Panc1 (cell line): ENCODE measurements at places on chromosomes 4 and X. TPM values are rescaled to one million over a fixed set of nuclear protein-coding genes. Genes with fewer than 3 reads are reported as not detected.

DNA sequence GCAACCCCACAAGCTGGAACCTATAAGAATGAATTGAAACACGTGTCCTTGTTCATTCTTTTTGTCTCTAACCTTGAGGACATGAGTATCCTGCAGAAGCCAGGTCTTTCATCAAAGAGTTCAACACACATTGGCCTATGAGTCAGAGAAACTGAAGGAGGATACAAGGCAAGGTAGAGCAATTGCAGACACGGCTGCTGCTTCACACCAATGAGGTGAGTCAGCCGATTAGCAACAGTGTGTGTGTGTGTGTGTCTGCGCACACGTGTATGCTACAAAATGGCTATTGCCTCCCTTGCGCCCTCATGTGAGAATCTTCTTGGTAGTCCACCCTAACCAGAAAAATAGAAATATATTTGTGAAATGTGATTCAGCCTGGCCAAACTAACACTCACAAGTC is 1477.7 kb upstream of the IGFBP7 start:
- DNase-seq = no peak

Gene ADGRL3
- 0.23 TPM for total RNA-seq

DNA sequence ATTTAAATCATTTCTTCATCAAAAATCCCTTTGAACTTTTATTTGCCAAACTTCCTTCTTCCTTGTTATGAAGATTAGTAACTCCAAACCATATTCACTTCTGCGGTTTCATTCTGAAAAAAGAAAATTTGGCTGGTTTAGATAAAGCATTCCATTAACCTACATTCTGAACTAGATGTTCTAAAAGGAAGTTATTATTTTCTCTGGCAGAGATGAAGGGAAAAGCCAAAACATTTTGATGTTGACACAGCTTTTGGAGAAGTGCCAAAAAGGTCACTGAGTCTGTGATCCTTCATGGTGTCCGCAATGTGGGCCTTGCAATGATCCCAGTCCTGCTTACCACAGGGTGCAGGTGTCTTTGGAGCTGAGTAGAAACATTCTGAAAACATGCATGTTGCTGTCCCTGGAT is 36.0 kb downstream of the CXCL8 start:
- peak; percentile 2 for DNase-seq

DNA sequence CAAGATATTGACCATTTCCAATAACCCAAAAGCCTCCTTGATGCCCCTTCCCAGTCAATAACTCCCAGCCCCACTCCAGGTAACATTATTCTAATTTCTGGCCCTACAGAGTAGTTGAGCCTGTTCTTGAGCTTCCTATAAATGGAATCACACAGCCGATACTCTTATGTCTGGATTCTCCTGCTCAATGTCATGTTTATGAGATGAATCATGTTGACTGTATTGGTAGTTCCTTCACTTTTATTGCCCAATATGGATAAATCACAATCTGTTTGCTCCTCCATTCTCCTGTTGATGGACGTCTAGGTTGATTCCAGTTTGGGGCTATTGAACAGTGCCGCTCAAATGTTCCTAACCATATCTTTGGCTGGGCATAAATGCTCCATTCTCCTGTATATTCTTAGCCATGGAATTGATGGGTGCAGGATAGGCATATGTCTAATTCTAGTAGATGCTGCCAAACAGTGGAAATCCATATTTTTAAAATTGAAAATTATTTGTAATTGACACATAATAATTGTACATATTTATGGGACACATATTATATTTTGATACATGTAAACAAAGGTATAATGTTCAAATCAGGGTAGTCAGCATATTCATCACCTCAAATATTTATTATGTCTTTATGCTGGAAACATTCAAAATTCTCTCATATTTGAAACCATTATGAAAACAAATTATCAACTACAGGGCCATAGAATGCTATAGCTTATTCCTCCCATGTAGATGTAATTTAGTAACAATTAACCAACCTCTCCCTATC is 40.5 kb upstream of the SLC2A9 start:
- no peak for DNase-seq

- DNase-seq = no peak
These were observed 263.2 kb downstream of the DHX15 start for GRCh38 chr4:24321131-24321530.

Gene CFAP99
- 0.33 TPM for total RNA-seq

- DNase-seq = no peak
These were observed 122.9 kb downstream of the RS1 start for GRCh38 chrX:18548996-18549395.

DNA sequence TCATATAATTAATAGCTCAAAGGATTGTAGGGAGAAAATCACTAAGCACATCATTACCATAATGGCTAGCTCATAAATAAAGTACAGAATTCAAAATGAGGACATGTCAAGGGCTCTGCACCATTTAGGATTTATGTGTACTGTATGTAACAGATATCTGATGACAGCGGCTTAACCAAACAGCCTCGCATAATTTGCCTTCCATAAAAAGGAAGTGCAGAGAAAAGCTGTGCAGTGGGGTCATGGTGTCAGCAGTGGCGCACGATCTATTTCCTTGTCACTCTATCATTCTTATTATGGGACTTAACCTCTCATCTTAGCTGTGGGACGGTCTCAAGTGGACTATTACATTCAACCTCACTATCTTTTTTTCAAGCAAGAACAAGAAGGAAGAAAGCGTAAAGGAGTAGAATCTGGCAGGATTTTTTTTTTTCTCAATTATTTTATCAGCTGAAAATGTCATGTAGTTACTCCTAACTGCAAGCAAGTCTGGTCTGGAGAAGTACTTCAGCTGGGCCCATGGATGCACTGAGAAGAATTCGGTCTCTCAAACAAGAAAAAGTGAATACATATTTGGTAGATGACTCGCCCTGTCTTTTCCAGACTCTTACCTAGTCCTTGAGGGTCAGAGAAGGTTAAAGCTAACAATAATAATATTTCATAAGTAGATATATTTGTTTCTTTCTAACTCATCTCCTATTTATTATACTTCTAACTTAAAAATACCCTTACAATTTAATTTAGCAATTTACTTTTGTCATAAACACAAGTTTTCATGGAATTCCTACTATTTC is 94.6 kb downstream of the COX18 start:
- DNase-seq = no peak

DNA sequence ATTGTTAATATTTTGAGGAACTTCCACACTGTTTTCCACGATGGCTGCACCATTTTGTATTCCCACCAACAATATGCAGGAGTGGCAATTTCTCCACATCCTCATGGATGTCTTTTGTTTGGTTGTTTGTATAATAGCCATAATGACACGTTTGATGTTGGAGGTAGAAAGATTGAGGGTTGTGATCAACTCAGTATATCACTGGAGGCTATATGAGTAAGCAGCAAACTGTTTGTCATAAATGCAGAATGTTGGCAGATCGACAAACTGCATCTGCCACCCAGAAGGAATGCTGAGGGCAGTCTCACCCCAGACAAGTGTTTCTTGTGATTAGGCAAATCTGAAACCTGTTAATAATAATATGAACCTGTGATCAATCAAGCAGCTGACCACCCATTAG is 243.9 kb upstream of the WDFY3 start:
- peak; percentile 15 for DNase-seq

Gene ZDHHC15
- total RNA-seq = 0.05 TPM

GRCh38 chr4:20428436-20429160 is 176.9 kb downstream of the SLIT2 start:
- DNase-seq = no peak

DNA sequence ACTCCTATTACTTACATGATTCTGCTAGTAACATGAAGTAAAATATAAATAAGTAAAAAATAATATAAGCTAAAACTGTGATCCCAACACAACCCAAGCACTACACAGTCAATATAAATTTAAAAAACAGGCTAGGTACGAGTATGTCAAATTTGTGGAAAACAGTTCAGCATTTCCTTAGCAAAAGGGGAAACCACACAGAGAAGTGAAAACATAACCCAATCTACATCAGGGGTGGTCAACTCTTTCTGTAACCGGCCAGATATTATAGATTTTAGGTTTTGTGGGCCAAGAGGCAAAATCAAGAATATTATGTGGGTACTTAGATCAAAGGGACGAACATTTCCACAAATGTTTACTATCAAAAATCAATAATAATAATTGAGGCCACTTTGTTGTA is 70.1 kb downstream of the CHST7 start:
- no peak for DNase-seq

- DNase-seq = peak; percentile 32
These were observed 280.5 kb downstream of the GPM6A start for GRCh38 chr4:175531405-175532091.

- no peak for DNase-seq
These were observed 91.6 kb downstream of the SOWAHB start for GRCh38 chr4:76806346-76806745.

- no peak for DNase-seq
These were observed 81.2 kb downstream of the APOOL start for GRCh38 chrX:85084770-85085393.

Gene SOX3
- not detected for total RNA-seq

Gene P2RY4
- not detected for total RNA-seq

- no peak for DNase-seq
These were observed 85.4 kb downstream of the RBM47 start for GRCh38 chr4:40544221-40544620.

- no peak for DNase-seq
These were observed 2.2 kb downstream of the UGT2B7 start for GRCh38 chr4:69098470-69098869.

- DNase-seq = no peak
These were observed 17.2 kb upstream of the TET2 start for GRCh38 chr4:105129286-105130040.

DNA sequence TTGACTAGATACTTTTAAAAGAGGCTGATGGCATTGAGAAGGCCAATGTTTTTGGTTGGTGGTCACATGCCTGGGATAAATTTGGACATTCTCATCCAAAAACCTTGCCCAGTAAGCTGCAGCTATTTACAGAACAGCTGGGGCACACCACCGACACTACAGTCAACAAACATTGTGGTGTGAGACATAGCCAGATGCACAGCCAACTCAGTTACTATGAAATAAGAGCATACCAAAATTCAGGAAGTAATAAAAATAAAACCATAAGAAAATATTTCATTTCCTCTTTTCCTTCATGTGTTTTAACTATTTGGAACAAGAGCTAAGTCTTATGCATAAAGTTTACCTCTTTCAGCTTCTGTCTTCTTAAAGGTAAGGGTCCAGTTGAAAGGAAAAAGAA is 8.8 kb downstream of the PPM1K start:
- no peak for DNase-seq

- DNase-seq = no peak
These were observed 39.0 kb downstream of the F11 start for GRCh38 chr4:186304866-186305505.

- DNase-seq = no peak
These were observed 70.7 kb upstream of the NFKB1 start for GRCh38 chr4:102430461-102430910.
